Left lung (tissue), 14 donors: ENCODE measurements at places on chromosomes 3 and 15. TPM values are rescaled to one million over a fixed set of nuclear protein-coding genes. Genes with fewer than 3 reads are reported as not detected.

Gene ENTPD3
- polyA plus RNA-seq, result 11.2 TPM

Gene OCA2
- 16.7 TPM for polyA plus RNA-seq

Gene PTH1R
- 73.9 TPM for polyA plus RNA-seq

Gene TTLL3
- 103 TPM for polyA plus RNA-seq

Gene PATL2
- 1.5 TPM for polyA plus RNA-seq

Gene SAMD7
- polyA plus RNA-seq, result not detected

Gene ARHGAP31
- polyA plus RNA-seq, result 35.1 TPM

Gene TMEM40
- polyA plus RNA-seq, result 2.2 TPM

Gene ROPN1
- 0.30 TPM for polyA plus RNA-seq

Gene HGD
- 1.5 TPM for polyA plus RNA-seq

Gene LRRC58
- 24.4 TPM for polyA plus RNA-seq

Gene INTS14
- polyA plus RNA-seq, result 49.0 TPM

GRCh38 chr15:69061414-69061842 is 46.9 kb downstream of the NOX5 start:
- no peak for DNase-seq

DNA sequence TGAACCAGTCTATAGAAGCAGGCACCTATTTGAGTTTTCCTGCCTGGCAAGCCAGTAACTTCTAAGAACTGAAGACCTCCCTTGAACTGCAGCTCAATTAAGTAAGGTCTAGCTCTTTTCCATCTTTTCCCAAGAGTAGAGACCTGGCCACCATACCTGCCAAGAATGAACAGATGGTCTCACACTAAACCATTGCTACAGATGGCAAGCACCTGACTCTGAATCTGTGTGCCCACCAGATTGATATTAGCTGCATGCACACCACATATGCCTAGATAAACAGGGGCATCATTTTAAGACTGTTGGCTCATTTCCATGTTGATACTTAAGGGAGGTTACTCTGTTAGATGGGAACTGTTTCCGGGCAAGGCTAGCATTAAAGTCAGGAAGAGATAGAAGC is 34.8 kb upstream of the GSK3B start:
- DNase-seq, result no peak

DNA sequence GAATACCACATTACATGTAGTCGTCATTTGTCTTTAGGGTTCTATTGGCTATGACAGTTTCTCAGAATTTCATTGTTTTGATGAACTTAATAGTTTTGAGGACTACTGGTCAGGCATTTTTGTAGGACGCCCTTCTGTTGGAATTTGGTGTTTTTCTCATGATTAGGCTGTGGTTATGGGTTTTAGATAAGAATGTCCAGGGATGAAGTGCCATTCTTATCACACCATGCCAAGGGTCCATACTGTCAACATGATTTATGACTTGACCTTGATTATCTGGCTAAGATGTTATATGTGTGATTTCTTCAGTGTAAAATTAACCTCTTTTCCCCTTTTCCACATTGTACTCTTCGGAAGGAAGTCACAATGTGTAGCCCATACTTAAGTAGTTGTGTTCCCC is 135.3 kb downstream of the DIPK2A start:
- no peak for DNase-seq

GRCh38 chr3:132317229-132317948 is at the start of gene ACP3:
ACP3 (plus strand) TSS chr3:132317407; CDS start chr3:132317457, 50 bp downstream.
- peak; percentile 77 for DNase-seq

DNA sequence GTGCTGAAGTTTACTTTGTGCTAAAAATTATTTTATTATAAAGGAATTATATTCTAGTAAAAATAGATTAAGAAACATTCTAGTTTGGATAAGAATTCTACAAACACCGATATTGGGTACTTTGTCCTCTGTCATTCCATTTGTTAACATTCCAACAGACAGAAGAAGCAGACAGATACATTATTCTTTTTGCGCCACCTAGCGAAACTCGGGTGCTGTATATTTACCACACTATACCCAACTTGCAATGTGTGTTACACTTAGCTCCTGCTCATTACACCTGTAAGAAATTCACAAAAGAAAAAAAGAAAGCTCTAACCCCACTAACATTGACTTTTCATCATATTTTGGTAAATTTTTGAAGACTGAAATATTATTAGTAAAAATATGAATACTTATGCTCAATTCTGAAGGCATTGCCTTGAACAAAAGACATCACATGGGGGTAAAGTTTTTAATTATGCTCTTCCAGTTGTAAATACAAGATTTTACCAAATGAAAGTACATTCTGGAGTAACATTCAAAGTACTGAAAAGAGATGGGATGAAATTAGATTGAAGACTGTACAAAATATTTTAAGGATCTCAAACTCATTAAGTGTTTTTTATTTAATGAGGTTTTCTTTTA is 136.5 kb upstream of the MLF1 start:
- no peak for DNase-seq

DNA sequence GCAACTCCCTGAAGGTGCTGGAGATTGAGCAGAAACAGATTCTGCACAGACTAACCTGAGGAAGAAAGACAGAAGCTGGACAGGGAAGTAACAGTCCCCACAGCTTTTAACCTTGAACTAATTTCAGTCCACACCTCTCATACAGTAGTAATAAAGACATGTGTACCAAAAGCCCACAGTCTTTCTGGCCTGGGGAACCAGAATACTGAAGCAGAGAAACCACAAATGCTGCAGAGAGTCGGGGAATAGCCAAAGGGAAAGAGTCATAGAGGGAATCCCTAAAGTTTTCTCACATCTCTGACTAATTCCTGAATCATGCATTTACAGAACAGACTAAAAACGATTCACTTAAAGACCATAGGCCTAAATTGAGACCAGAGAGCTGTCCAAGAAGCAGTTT is 503.4 kb upstream of the NECTIN3 start:
- DNase-seq, result no peak

DNA sequence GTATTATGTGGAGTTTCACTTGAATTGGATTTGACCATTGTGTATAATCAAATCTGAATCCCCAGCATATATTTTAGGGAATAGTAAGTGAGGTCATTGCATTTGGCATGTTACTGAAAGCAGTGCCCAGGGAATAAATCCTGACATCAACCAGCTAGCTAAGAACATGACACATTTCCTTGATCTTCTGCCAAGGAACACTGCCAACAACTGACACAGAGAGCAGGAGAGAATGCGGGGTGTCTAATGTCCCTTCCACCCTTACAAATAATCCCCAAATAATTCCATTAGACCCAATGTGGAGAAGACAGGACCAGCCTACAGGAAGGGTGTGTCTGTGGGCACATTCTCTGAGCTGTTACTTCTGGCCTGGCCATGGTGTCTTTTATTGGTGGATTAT is 30.6 kb upstream of the UBE3A start:
- no peak for DNase-seq

GRCh38 chr3:31173118-31173718 is 278.8 kb upstream of the GADL1 start:
- no peak for DNase-seq

DNA sequence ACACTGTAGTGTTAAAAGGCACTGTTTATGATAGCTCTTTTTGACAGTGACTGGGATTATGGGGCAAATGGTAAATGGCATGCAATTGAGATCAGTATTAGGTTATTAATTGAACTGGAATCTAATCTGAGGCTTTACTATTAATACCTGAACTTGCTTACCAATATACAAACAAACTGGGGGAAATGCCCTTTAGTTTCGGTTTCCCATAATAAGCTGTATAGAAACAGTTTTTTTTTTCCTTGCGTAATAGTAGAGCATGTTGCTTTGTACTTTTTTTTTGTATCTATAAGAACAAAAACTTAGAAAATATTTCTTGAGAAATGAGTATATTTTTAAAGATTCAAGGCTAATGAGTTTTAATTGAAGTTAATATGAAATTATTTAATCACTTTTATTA is 95.0 kb downstream of the FNDC3B start:
- no peak for DNase-seq

DNA sequence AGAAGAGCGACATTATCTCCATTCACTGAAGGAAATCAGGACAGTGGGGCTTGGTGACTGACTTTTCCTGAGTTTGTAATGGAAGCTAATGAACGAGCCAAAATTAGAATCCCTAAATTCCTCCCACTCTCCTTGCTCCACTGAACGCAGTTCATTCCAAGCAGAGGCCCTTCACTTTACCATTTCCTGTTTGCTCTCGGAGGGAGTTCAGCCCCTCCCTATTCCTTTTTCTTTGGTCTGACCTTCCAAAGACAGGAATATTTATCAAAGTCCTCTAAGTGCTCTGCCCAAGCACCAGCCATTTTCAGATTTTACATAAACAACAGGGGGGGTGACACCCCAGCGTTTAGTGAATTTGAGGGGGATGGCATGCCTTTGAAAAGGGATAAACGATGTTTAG is 24.0 kb upstream of the PTPRG start:
- no peak for DNase-seq

- DNase-seq, result no peak
These were observed 77.3 kb upstream of the MAGI1 start for GRCh38 chr3:66115858-66116654.

GRCh38 chr3:16801223-16801622 is 83.5 kb upstream of the PLCL2 start:
- DNase-seq, result peak; percentile 23

DNA sequence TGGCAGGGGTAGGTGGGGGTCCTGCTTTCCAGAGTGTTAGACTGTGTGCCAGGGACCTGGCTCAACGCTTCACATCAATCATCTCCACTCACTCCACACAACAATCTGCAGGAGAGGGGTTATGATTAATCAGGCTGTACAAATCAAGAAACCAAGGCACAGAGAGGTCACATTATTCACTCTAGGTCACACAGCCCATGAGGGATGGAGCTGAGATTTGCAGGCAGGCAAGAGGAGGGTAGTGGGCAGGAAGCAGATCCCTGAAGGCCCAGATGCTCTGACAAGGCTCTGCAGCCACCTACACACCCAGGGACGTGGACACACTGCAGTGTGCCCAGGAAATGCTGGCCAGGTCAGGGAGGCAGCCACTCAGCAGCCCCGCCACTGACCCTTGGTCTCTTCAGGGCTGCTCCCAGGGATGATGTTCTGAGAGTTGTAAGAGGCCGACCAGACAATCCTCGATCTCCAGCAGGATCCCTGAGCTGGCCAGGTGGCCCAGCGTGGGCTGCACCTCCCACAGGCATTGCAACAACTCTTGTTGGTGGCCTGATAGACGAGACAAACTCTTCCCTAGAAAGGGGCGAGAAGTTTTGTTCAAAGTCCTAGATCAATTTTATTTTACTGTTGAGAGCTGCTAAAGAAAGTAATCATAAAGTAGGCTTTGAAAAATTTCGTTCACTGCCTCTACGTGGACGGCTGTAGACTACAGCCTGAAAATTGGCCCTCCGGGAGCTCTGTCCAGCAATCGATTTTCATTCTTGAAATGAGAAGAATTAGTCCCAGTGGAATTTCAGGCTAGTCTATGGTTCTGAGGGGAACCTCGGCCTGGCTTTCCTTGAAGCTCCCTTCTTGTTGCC is 4.2 kb upstream of the SLC6A6 start:
- no peak for DNase-seq

DNA sequence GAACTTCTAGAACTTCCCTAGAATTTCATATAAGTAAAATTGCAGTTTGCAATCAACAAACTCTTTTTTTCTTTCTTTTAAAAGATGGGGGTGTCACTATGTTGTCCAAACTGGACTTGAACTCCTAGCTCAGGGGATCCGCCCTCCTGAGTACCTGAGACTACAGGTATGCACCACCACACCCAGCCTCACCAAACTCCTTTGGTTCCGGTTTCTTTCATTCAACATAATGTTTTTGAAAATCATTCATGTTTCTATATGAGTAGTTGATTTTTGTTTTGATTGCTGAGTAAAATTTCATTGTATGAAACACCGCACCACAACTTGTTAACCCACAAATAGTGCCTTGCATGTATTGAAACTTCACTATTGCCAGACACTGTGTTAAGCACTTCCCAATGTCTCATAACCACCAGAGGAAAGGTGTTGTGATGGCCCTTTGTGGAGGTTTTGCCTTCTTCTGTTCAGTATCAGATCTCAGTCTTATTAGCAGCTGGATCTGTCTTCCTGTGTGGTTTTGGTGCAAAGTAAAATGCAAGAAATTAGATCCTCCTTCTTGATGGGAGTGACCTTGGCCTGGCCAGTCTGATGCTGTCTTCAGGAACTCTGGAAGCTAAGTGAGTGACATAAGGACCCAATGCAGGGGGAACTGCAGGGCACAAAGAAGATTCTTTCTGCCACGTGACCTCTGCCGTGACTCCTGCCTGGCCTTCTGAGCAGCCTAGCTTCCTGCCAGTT is 78.8 kb upstream of the UBE2E1 start:
- DNase-seq, result no peak

GRCh38 chr3:99902091-99902490 is 84.4 kb downstream of the CMSS1 start:
- DNase-seq, result no peak
